ENCODE measurements at places on chromosomes 2 and 18.

DNA sequence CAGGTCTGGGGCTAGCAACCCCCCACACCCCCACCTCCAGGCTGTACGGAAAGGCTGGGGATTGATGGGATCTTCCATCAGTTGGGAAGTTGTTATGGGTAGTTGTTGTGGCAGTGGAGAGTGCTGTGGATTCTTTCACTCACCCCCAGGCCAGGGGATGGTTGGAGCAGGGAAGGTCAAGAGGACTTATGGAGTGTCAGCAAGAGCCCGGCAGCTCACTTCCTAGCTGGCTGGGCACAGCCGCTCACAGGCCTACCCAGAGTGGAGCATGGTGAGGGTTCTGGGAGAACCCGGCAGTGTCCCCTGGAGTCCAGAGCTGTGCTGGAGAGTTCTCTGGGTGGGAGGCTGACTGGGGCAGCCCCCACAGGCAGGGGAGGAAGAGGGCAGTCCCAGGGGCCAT lies 122.2 kb downstream of the MSH2 start:
- DNase-seq = no peak

GRCh38 chr2:65199166-65199565 lies 28.5 kb upstream of the ACTR2 start:
- DNase-seq = no peak

DNA sequence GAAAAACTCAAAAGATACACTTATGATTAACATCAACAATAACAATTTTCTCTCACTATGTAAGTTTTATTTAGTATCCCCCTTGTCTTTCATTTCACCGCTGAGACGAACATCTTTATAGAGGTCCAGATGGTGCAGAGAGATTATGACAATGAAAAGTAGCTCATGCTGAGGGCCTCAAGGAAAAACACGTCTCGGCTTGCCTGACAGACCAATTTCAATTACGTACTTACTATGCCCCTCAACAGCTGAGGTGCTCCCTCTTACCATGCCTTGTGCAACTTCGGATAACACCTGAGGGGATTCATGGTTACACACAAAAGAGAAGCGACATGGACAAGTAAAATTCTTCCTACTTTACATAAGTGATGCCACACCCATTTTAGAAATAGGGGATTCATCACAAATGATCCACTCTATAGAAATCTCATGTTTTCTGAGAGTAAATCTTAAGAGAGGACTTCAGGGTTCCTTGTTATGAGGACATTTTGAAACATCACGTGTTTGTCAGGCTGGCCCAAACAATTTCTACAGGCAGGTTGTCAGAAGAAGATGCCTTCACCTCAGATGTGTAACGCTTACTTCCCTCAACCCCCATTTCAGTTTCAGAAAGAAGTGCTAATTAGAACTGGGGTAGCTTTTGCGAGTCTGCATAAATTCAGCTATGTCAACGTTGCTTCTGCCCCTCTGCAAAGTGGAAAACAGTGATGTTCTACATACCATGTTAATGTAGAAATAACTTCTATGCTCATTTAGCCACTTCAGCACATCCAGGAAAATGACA lies 191.4 kb downstream of the NRXN1 start:
- DNase-seq = no peak

DNA sequence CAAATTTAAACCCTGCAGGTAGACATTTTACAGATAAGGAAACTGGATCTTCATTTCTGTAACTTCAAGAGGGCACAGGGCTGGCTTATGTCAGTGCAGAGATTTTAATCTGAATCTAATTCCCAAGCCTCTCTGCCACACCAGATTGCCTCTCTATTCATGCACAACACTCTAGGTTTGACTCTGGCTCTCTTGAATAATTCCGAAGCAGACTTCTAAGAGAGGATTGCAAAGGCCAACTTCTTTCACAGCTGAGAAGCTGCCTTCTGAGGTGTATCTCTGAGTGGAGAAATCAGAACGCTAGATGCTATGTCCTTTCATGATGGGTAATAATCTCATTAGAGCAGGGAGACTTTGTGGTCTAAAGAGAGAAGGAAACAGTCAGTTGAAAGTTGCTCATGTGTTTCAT lies 20.1 kb upstream of the MGAT5 start:
- DNase-seq = no peak

DNA sequence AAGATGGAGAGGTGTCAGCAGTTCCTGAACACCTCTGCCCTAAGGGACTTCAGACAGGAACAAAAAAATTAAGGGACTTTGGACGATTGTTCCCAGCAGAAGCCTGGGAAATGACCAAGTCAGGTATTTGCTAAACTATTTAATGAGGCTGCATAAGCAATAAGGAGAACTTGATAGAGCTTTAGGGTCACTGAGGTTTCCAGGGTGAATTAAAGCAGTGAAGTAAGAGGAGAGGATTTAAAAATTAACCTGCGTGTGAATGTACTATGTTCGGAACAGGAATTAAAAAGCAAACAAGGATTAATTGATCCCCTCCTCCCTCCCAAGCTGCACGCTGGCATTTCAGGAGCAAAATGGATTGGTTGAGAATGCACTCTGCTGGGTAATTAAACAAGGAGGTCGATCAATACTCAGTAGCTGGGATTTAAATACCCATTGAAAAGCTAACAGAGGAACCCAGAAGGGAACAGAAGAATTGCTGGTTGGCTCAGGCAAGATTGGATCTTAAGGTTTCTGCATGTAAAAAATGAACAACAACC lies 157.2 kb downstream of the RNF152 start:
- no peak for DNase-seq

GRCh38 chr18:4130734-4131719 lies 324.1 kb downstream of the DLGAP1 start:
- no peak for DNase-seq

GRCh38 chr18:80231151-80231550 lies 16.2 kb downstream of the PARD6G start:
- no peak for DNase-seq

GRCh38 chr2:235864733-235865515 lies 303.3 kb downstream of the GBX2 start:
- no peak for DNase-seq

- no peak for DNase-seq
Observed at GRCh38 chr2:108315444-108315934, 26.8 kb downstream of the SULT1C2 start.

DNA sequence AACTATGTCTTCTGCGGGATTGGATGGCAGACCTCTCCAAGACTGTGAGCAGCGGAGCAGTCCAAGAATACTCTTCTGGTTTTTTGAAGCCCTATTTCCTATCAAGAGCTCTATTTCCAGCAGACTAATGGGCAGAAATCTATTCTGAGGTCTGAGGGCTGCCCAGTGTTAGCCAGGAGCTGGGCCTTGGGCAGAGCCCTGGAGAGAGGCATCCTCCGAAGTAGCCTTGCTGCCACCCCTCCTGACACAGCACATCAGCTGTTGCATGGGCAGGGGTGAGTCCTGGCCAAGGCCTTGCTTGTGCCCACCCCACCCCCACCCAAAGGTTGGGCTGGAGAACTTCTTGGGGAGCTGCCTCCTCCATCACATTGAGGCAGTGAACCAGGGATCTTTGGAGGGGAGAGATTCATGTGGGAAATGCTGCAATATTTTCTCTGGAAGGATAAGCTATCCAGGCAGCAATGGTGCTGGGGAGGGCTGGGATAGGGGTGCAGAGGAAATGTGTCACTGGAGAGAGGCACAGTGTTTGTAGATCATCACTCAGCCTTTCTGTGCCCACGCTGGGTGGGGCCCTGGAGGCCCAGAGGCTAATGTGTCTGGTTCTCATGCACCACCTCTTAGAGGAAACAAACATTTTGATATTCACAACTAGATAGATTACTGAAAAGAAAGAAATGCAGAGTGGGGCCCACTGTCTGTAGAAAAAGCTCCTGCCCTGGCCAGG lies 104.7 kb downstream of the VSNL1 start:
- DNase-seq = no peak

GRCh38 chr2:107776362-107776761 lies 50.3 kb upstream of the RGPD4 start:
- no peak for DNase-seq

- DNase-seq = no peak
Observed at GRCh38 chr2:70897977-70898226, 37.8 kb upstream of the ATP6V1B1 start.

DNA sequence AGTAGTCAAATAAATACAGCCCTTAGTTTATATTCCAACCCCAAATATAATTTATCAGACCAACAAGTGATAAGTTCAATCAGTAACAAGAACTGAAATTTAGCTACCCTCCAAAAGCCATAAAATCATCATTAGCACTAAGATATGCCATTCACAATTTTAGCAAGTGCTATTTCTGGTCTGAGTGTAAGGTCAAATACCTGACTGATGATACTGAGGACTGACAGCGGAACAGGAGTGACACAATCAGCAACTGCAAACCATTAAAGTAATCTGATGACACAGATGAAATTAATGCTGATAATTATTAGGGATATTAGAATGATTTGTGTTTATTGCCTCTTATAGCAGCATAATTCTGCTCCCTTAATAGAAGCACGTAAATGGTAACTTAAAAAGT lies 152.7 kb upstream of the SPHKAP start:
- no peak for DNase-seq

GRCh38 chr18:28439870-28440269 lies 262.9 kb upstream of the CDH2 start:
- no peak for DNase-seq

GRCh38 chr2:2472881-2473280 lies 141.8 kb upstream of the MYT1L start:
- DNase-seq = no peak

DNA sequence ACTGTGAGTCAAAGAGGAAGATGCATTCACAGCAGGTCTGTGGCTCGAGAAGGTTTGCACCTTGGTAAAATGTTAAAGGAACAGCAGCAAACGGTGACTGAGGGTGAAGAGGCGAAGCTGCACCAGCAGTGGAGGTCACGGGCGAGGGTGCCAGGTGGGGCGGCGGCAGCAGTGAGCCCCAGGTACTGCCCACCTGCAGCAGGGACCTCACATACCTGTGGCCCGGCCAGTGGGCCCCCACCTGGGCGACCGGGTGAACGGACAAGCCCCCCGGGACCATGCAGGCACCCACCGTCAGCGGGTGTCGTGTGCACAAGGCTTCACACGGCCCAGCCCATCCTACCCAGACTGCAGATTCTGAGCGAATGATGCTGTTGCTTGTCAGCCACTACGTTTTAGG lies 23.6 kb upstream of the KCNG2 start:
- no peak for DNase-seq

DNA sequence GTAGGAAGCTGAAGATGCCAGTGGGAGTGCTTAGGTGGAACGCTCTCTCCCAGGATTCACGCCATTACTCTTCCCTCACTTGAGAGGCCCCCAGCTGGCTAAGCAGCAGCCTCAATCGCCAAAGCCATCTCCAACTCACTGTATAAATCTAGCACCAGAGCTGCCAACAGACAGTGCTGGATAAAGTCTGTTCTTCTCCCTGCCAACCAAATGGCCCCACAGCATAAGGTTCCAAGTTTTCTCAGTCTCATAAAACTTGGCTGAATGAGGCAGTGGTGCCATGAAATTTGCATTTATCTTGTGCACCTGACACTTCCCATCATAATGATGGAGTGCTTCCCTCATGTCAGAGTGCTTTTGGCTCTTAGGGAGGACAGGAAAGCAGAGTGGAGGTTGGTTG lies 428.2 kb upstream of the ETAA1 start:
- no peak for DNase-seq

GRCh38 chr2:137677466-137677865 lies 286.8 kb upstream of the HNMT start:
- DNase-seq = no peak

DNA sequence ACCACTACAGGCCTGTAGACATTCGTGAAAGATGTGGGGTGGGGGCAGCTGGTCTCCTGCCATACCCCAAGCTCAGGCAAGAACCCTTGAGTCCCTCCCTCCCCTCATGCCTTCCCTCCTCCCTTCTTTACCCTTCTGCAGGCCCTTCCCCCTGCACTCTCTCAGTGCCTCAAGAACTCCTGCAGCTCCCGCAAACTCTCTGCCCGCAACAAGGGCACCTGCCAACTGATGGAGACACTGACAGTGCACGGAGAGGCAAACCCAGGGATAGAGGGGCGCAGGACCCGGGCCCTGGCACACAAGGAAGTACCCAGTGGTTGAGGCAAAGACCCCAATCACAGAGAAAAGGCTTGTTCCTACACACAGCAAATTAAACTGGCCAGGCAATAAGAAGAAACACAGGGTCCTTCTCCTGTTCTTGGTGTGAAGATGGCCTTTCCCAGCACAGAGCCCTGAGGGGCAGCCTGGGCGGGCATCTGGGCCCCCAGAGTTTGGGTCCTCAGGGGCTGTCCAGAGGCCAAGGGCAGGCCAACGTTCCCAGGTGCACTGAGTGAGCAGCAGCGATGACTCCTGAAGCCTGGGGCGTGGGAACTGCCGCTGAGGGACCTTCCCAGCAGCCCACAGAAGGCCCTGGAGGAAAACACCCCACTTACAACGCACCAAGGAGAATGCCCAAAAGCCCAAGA lies 1.6 kb downstream of the TEKT4 start:
- no peak for DNase-seq

DNA sequence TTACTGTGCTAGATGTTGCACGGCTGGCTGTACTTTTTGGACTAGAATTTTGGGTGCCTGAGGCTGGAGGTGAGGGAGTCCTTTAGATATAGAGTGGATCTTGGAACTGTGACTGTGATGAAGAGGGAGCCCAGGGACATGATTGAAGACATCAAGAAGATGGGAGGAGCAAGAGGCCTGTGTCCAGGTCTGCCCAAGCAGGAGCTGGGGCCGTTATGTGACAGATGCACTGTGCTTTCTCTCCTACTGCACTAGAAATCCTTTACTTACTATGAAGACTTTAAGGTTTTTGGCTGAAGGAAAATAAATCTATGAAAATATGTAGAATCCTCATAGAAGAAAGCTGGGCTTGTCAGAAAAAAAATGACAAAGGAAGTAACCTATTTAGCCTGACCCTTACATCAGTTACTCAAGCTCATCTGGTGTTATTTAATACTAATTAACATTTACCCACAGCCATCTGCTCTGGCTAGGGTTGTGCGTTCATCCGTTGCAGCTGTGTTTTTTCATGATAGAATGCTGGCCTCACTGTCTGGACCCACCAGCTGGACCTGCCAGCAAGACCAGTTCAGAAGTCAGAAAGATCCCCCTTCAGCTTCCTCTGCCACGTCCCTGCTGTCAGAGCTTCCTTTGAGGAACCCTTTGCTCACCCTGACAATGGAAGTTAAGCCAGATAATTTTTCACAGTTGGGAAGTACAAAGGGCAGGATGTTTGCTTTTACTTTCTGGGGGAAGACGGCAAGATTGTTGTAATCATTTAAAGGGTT lies 16.7 kb downstream of the TSN start:
- DNase-seq = no peak

DNA sequence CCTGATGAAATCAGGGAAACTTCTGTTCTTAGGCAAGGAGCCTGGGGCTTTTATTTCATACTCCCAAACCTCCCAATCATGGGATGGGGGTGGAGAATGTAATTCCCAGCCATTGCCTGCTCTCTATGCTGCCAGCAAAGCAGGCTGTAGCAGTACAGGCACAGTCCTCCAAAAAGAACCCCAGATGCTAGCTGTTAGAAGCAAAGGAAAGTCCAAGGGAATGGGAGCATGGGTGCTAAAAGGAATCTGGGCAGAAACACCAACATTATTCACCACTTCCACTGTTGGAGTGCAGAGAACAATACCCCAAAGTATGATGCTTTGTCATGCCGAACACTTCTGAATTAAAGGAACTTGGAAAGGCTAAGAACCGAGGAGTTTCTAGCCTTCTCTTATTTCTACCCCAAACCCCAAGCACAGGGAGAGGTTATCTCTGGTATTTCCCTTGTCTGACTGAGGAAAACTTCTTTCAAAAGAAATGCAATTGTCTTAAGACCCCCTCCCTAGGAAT lies 24.7 kb downstream of the MDH1 start:
- no peak for DNase-seq

- DNase-seq = no peak
Observed at GRCh38 chr2:204172145-204172600, 235.6 kb downstream of the ICOS start.
